ENCODE measurements at places on chromosomes 7 and 10. TPM values are rescaled to one million over a fixed set of nuclear protein-coding genes. Genes with fewer than 3 reads are reported as not detected.
A peak's percentile ranks its signal among the peaks of the same experiment; 100 is the strongest.

DNA sequence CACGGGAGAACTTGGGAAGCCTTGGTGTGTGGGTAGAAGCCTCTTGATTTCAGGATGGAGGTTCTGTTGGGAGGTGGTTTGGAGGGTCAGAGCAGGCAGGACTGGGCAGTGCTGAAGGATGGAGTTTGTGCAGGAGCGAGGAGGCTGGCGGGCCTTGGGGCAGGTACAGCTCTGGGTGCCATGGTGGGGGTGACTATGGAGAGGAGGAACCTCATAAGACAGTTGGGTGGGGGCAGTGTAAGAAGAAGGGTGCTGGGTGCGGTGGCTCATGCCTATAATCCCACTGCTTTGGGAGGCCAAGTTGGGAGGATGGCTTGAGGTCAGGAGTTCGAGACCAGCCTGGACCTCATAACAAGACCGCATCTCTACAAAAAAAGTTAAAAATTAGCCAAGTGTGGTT is 54.7 kb upstream of the GTF2IRD1 start:
- H3K27me3 ChIP-seq: no peaks in the 10 kb centered on the region
- no peak overlapping the region for H3K27ac ChIP-seq
- DNase-seq: no peak
- no peaks in the 10 kb centered on the region for H3K4me1 ChIP-seq
- H3K4me3 ChIP-seq: no peak overlapping the region
- 0 out of 2 replicates have a peak, but pooled peaks cover 3% of the 10 kb centered on the region for H3K36me3 ChIP-seq

DNA sequence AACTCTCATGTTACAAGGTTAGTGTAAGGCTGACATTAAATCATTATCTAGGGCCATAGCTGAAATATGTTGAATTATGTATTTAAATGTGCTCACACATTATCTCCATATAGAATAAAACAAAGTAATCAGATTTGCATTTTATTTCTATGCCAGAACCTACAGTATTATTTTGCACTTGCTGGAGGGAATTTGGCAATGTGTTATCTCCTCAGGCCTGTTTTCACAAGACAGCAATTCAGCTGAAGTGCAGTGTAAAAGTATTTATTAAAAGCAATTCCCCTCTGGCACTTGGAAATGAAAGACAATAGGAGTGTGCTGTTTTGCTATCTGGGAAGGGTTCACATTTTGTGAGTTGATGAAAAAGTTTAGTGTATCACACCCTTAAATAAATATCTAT is 276.3 kb downstream of the DNAJB9 start:
- no peak overlapping the region for H3K27ac ChIP-seq
- H3K4me1 ChIP-seq: no peaks in the 10 kb centered on the region
- no peaks in the 10 kb centered on the region for H3K27me3 ChIP-seq
- H3K36me3 ChIP-seq: no peaks in the 10 kb centered on the region

GRCh38 chr7:155739538-155740143 is 72.6 kb downstream of the SHH start:
- DNase-seq: no peak
- no peak overlapping the region for H3K27ac ChIP-seq
- no peaks in the 10 kb centered on the region for H3K4me1 ChIP-seq
- H3K27me3 ChIP-seq: no peaks in the 10 kb centered on the region
- H3K36me3 ChIP-seq: peaks cover 46% of the 10 kb centered on the region
- no peak overlapping the region for H3K4me3 ChIP-seq

DNA sequence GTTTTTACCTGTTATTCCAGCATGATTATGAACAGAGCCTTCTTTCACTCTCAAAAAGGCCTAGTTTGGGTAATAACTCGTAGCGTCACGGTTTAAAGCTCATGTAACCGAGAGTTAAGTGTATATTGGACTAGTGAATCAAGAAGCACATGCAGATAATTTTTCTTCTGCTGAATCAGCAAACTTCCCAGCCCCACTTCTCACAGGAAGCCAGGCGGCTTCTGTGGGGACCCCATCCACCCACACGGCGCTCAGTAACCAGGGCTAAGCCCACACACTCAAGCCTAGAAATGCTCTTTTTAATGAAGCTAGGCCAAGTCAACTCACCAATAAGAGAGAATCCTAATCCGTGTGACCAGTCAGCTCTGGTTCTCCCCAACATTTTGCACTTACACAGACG is 191.2 kb upstream of the MGMT start:
- no peaks in the 10 kb centered on the region for H3K4me1 ChIP-seq
- H3K36me3 ChIP-seq: no peaks in the 10 kb centered on the region
- no peak overlapping the region for H3K4me3 ChIP-seq
- DNase-seq: no peak
- no peak overlapping the region for H3K27ac ChIP-seq

DNA sequence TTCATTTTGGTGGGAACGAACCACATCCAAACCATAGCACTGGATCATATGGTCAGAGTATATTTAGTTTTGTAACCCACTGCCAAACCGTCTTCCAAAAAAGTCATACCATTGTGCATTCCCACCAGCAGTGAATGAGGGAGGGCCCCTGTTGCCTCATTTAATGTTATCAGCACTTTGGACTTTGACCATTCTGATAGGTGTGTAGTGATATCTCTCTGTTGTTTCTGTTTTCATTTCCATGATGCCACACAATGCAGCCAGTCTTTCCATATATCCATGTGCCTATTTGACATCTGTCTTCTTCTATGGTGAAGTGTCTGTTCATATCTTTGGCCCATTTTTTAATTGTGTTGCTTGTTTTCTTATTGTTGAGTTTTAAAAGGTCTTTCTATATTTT is 105.0 kb upstream of the PPP2R2D start:
- no peak for DNase-seq
- no peak overlapping the region for H3K27ac ChIP-seq
- no peak overlapping the region for H3K4me3 ChIP-seq
- H3K4me1 ChIP-seq: no peaks in the 10 kb centered on the region

- H3K4me3 ChIP-seq: no peak overlapping the region
- H3K27me3 ChIP-seq: no peaks in the 10 kb centered on the region
- DNase-seq: peak; percentile 91
- peaks cover 29% of the 10 kb centered on the region for H3K4me1 ChIP-seq
Measured at GRCh38 chr10:65142641-65143435, 1621.6 kb downstream of the REEP3 start.

DNA sequence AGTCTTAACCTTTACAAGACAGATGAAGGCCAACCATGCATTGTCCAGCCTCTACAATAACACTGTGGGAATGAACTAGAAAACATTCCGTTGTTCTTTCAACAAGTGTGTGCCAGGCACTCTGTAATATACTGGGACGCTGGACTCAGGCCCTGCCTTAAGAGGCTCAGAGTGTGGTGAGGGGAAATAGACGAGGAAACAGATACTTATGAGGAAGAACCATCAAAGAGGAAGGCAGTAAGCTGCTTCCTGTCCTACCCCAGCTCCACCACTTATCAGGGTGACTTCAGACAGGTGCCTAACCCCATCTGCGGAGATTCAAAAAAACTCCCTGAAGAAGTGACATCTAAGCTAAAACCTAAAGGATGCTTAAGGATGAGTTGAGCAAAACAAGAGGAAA is 8.9 kb upstream of the TRIM8 start:
- no peaks in the 10 kb centered on the region for H3K27me3 ChIP-seq
- no peak overlapping the region for H3K27ac ChIP-seq
- no peak for DNase-seq

DNA sequence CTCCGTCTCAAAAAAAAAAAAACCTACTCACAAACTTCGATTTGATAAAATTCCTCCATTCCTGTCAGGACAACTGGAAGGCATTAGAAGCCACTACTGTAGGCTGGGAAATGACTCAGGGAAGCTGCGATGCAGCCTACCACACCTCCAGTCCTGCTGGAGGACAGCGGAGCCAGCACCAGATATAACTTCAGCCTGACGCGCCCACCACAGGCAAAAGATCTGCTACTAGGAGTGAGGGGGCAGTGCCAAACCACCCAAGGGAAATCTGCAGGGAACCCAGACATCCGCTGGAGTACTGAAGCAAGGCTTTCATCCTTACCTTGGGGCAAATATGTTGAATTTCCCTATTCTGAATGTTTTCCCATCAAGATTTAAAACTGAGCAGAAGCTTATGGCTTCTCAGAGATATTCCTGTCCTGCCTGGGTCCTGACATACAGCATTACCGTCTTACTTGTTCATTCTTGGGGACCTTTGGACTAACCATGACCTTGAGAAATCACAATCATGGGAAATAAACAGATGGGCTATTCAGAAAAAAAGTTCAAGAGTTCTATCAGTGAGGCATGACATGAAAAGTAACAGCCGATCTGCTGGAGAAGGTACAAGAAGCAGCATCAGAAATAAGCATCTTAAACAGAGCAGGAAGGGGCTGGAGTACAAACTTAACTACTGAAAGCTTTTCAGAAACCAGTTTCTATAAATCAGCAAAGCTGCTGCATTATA is 20.4 kb downstream of the BCCIP start:
- H3K4me1 ChIP-seq: peaks cover 17% of the 10 kb centered on the region
- DNase-seq: no peak
- peaks cover 16% of the 10 kb centered on the region for H3K36me3 ChIP-seq
- no peaks in the 10 kb centered on the region for H3K27me3 ChIP-seq
- H3K27ac ChIP-seq: no peak overlapping the region

- 0 out of 2 replicates have a peak, but pooled peaks cover 2% of the 10 kb centered on the region for H3K36me3 ChIP-seq
- H3K27ac ChIP-seq: peak overlapping the region; percentile 44
- H3K4me1 ChIP-seq: peaks cover 67% of the 10 kb centered on the region
- no peaks in the 10 kb centered on the region for H3K27me3 ChIP-seq
- peak; percentile 94 for DNase-seq
Measured at GRCh38 chr10:116891208-116891607, 41.9 kb downstream of the ENO4 start.

DNA sequence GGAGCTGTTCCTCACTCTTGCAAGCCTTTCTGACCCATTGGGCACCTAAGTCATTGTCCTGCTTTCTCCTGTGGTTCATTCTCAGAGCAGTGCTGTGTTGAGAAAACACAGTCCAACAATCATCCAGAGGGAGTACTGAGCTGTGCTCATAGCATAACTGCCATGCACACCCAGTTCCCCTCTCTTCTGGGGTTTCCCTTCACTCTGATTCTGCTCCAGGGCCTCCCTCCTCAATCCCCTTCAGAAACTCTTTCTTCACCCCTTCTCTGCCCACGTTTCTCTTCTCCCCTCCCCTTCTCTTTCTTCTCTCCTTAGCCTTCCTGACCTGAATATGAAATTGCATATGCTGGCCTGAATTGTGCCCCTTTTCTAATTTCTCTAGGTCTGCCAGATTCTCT is 155.8 kb downstream of the AOAH start:
- no peaks in the 10 kb centered on the region for H3K36me3 ChIP-seq
- H3K4me1 ChIP-seq: no peaks in the 10 kb centered on the region
- H3K27me3 ChIP-seq: peaks cover 16% of the 10 kb centered on the region
- H3K27ac ChIP-seq: no peak overlapping the region
- no peak overlapping the region for H3K4me3 ChIP-seq

DNA sequence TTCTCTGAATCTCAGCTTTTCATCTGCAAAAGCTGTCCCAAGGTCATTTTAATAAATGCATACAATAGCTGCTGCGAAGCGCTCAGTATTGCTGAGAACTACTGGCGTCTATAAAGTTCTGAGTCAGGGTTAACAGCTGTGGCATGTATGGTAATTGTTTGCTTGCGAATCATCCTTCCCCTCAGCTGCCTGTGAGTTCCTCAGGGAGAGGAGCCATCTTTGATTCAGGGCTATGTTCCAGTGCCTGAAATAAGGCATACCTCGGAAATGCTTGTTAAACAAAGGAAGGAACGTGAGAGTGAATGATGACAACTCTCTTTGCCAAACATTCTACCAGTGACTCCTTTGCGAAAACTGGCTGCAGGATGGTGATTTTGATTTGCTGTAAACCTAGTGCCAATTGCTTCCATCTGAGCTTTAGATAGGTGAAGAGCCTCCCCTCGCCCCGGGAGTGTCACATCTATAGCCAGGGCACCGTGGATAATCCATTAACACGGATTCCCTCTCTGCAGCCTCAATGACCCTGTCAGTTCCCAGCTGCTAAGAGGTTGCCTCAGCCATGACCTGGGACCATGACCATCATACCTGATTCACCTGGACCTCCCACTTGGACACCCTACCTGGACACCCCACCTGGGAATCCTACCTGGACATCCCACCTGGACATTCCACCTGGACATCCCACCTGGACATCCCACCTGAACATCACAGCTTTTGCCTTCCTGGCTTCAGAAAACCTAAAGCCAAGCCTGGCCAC is 39.6 kb downstream of the GPRIN2 start:
- peaks cover 26% of the 10 kb centered on the region for H3K4me1 ChIP-seq
- no peaks in the 10 kb centered on the region for H3K27me3 ChIP-seq
- no peak overlapping the region for H3K4me3 ChIP-seq
- peak; percentile 81 for DNase-seq
- H3K27ac ChIP-seq: 0 out of 2 replicates have a peak overlapping the region, but pooled peaks have one; percentile 14
- no peaks in the 10 kb centered on the region for H3K36me3 ChIP-seq

DNA sequence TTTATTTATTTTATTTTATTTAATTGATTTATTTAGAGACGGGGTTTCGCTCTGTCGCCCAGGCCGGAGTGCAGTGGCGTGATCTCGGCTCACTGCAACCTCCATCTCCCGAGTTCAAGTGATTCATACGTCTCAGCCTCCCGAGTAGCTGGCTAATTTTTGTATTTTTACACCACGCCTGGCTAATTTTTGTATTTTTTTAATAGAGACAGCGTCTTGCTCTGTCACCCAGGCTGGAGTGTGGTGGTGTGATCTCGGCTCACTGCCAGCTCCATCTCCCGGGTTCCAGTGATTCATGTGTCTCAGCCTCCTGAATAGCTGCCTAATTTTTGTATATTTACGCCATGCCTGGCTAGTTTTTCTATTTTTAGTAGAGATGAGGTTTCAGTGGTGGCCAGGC is 34.2 kb downstream of the AP5Z1 start:
- H3K36me3 ChIP-seq: no peaks in the 10 kb centered on the region
- no peak overlapping the region for H3K4me3 ChIP-seq
- DNase-seq: no peak
- no peaks in the 10 kb centered on the region for H3K4me1 ChIP-seq
- no peak overlapping the region for H3K27ac ChIP-seq

GRCh38 chr10:60188548-60188947 is 201.1 kb downstream of the ANK3 start:
- no peaks in the 10 kb centered on the region for H3K27me3 ChIP-seq
- no peak overlapping the region for H3K4me3 ChIP-seq
- no peak for DNase-seq
- peaks cover 9% of the 10 kb centered on the region for H3K36me3 ChIP-seq

DNA sequence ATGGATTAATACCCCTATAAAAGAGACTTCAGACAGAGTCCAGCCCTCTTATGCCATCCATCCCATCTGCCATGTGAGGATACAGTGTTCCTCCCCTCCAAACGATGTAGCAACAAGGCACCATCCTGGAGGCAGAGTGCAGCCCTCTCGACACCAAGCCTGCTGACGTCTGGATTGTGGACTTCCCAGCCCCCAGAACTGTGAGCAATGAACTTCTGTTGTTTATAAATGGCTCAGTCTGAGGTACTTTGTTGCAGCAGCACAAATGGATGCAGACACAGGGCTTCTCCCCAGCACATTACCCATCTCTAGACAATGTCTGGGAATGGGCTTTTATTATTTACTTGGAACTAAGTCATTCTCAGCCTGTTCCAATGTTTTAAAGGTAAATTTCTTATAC is 195.6 kb downstream of the WDR37 start:
- 0 out of 2 replicates have a peak, but pooled peaks cover 10% of the 10 kb centered on the region for H3K27me3 ChIP-seq
- no peak for DNase-seq
- H3K4me1 ChIP-seq: no peaks in the 10 kb centered on the region
- no peak overlapping the region for H3K4me3 ChIP-seq
- H3K27ac ChIP-seq: no peak overlapping the region
- H3K36me3 ChIP-seq: no peaks in the 10 kb centered on the region

- peak; percentile 75 for DNase-seq
- H3K27me3 ChIP-seq: no peaks in the 10 kb centered on the region
- H3K36me3 ChIP-seq: no peaks in the 10 kb centered on the region
- H3K27ac ChIP-seq: peak overlapping the region; percentile 100
- peaks cover 66% of the 10 kb centered on the region for H3K4me1 ChIP-seq
- peak overlapping the region; percentile 54 for H3K4me3 ChIP-seq
Measured at GRCh38 chr10:3805201-3805790, 20.3 kb upstream of the KLF6 start.

TUBAL3 gene
- not detected for total RNA-seq

SNCG gene
- total RNA-seq: 0.86 TPM

CPVL gene
- total RNA-seq: 14.7 TPM

MGAM2 gene
- total RNA-seq: not detected
